ENCODE measurements at places on chromosomes 1 and 21.

GRCh38 chr1:99704356-99704816, 58.5 kb downstream of the PALMD start:
- no peak for DNase-seq

DNA sequence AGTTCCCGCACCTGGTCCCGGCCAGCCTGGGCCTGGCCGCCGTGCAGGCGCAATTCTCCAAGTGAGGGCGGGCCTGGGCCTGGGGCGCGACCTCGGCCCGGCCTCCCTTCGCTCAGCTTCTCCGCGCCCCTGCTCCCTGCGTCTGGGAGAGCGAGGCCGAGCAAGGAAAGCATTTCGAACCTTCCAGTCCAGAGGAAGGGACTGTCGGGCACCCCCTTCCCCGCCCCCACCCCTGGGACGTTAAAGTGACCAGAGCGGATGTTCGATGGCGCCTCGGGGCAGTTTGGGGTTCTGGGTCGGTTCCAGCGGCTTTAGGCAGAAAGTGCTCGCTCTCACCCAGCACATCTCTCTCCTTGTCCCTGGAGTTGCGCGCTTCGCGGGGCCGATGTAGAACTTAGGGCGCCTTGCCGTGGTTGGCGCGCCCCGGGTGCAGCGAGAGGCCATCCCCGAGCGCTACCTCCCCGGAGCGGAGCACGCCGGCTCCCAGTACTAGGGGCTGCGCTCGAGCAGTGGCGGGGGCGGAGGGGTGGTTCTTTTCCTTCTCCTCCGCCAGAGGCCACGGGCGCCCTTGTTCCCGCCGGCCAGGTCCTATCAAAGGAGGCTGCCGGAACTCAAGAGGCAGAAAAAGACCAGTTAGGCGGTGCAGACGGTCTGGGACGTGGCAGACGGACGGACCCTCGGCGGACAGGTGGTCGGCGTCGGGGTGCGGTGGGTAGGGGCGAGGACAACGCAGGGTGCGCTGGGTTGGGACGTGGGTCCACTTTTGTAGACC, 1.2 kb downstream of the OLIG1 start:
- no peak for DNase-seq

DNA sequence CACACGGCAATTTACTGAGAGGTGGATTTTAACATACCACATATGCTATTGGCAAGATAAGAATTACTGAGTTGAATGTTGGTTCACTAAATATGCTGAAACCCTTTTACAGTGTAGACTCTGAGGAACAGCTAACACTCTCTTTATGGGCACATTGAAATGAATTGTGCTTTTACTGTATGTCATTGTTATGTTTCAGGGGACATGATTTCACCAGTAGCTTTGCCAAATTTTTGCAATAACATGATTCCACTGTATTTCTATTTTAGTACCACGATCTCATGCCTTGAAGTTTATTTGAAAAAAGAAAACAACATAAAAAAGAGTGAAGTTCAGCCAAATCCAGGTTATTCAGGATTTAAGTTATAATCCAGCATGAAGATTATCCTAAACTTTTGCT, 188.5 kb downstream of the HLX start:
- no peak for DNase-seq

DNA sequence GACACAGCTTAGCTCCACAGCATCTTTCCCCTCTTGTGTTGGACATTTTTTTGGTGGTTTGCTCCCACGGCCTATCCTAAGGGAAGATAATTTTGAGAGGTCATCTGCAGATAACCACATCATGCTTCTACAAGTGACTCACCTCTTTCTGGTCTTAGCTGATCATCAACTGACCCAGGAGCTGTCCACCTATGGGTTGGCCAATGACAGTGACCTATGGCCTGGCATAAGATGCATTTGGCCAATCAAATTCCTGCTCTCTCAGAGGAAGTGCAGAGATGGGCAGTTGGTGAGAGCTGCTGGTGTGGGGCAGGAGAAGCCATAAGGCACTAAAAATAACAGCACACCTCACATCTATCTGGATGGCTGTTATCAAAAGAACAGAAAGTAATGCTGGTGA, 100.0 kb upstream of the CLDN14 start:
- DNase-seq, result no peak

GRCh38 chr1:211370669-211371068, 44.0 kb downstream of the TRAF5 start:
- no peak for DNase-seq

- no peak for DNase-seq
These were observed 6.0 kb upstream of the UBL4B start for GRCh38 chr1:110106013-110106941.

DNA sequence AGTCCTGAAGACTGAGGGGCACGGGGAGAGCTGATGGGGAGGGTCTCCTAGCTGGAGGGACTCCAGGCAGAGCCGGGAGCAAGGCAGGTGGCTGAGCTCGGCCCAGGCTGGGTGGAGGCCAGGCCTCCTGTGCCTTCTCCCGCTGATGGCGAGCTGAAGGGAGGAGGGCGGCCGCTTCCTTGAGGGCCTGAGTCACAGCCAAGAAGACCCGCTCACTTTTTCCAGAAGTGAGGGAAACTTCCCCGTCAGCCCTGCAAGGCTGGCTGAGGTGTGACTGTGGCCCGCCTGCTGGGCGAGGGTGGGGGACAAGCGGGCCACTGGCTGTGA, 1.7 kb upstream of the VWA1 start:
- no peak for DNase-seq
